ENCODE measurements at places on chromosomes 5 and 9.

DNA sequence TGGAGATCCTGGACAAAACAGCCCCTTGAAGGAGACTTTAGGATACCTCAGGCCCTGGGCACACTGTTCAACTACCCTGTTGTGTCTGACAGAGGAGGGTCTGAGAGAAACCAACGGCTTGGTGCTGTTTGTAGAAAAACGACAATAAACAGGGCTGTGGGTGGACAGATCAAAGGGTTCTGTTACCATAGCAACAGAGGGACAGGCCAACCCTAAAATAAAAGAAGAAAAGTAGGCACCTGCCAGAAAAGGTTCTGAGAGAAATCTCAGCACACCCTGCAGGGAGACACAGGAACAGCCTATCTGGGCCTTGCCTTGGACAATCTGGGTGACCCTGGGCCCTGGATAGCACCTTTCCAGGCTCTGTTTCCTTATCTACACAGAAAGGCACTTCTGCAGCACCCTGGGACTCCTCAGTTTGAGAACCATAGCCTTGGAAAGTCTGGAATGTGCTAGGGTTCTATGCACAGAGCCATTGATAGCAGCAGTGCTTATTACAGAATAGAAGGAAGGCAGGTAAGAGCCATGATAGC is 104.8 kb upstream of the TBC1D2 start:
- no peak overlapping the region for H3K4me3 ChIP-seq
- no peak for DNase-seq
- peaks cover 1% of the 10 kb centered on the region for H3K36me3 ChIP-seq
- H3K27ac ChIP-seq: no peak overlapping the region

DNA sequence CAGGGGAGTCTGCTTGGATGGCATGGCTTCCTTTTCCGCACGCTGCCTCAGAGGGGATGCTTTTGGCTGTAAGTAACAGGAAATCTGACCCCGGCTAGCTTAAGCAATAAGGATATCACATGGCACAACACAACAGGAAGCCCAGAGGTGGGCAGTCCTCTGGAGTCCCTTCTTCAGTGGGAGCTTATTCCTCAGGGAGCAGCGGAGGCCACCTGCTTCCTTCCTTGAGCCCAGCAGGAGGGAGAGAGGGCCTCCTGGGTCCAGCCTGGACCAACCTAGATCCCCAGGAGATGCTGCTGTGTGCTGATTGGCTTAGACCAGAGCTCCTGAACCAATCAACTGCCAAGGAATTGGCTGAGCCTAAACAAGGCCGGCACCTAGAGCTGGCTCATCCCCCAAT is 66.3 kb downstream of the C9orf50 start:
- H3K4me3 ChIP-seq: no peak overlapping the region
- no peak for DNase-seq

DNA sequence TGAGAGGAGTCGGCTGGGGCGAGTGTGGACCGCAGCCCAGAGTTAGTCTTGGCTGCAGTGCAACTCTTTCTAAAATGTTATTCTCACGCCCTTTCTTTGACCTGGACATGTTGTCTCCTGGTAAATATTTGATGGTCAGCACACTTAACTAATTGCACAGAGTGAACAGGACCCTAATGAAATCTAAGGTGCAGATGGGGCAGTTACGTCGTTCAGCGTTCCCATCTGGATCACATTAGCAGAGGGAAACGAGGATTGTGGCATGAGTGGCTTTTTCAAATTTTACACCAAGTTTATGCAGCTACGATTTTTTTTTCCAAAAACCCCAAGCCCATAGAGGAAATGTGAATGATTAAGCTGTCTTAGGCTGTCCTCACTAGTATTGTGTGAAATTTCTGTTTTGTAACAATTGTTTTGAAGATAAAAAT is 483 bp downstream of the C9orf85 start:
- no peaks in the 10 kb centered on the region for H3K27me3 ChIP-seq
- peaks cover 70% of the 10 kb centered on the region for H3K4me1 ChIP-seq
- peak overlapping the region; percentile 94 for H3K27ac ChIP-seq
- peaks cover 4% of the 10 kb centered on the region for H3K36me3 ChIP-seq
- peak overlapping the region; percentile 100 for H3K4me3 ChIP-seq

GRCh38 chr5:152511120-152511519 is 106.0 kb upstream of the NMUR2 start:
- no peaks in the 10 kb centered on the region for H3K36me3 ChIP-seq
- no peak for DNase-seq
- no peaks in the 10 kb centered on the region for H3K4me1 ChIP-seq
- no peak overlapping the region for H3K4me3 ChIP-seq
- peaks cover 10% of the 10 kb centered on the region for H3K27me3 ChIP-seq

DNA sequence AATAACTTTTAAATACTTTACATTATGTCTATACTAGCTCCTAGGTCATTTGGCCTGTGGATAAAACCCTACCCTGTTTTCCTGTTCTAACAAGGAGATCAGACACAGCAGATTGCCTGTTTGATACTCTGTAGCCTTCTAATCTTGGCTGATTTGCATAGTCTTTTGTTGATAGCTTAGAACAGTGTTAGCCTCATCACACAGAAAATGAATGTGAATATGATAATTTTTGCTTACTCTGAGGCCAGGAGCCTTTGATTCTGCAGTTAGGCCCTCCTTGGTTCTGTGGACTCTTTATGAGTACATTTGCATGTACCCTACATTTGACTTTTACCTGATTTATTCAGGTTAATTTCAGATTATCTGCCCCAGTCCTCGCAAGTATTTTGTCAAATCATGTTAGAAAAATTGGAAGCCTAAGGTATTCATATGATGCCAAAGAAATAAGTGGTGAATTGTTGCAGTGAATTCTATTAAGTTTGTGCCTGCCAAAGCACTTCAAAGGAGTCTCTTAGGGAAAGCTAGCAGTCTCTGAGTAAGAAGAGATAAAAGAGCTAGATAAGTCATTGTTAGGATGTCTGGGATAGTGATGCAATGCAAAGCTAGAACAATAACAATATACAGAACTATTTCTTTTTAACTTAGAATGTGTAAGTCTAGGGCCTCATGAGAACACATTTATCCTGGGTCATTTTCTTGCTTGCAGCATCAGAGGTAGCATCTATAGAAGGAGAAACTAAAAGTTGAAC is 56.4 kb downstream of the SCAMP1 start:
- no peaks in the 10 kb centered on the region for H3K27me3 ChIP-seq
- peaks cover 14% of the 10 kb centered on the region for H3K4me1 ChIP-seq
- H3K4me3 ChIP-seq: no peak overlapping the region
- no peak for DNase-seq
- no peak overlapping the region for H3K27ac ChIP-seq
- H3K36me3 ChIP-seq: peaks cover 39% of the 10 kb centered on the region

GRCh38 chr5:173152547-173152946 is 8.2 kb downstream of the BNIP1 start:
- H3K4me1 ChIP-seq: no peaks in the 10 kb centered on the region
- DNase-seq: no peak
- H3K4me3 ChIP-seq: no peak overlapping the region
- no peak overlapping the region for H3K27ac ChIP-seq

DNA sequence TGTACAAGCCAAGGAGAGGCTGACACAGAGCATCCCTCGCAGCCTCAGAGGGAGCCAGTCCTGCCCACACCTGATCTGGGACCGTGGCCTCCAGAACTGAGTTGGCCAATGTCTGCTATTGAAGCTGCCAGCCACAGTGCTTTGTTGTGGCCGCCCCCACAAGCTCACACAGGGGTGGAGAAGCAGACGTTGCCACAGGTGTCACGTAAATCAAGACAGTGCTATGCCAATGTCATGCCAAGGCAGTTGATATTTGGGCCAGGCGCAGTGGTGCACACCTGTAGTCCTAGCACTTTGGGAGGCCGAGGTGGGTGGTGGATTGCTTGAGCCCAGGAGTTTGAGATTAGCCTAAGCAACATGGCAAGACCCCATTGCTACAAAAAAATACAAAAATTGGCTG is 17.3 kb upstream of the TERT start:
- H3K4me1 ChIP-seq: peaks cover 32% of the 10 kb centered on the region
- no peak overlapping the region for H3K4me3 ChIP-seq
- H3K27ac ChIP-seq: peak overlapping the region; percentile 85
